Stimulated activated CD4-positive, alpha-beta T cell treated with anti-CD3 and anti-CD28 coated beads, TNF-alpha, amount 100 ng/mL, for 24 hours (primary cell): ENCODE measurements at places on chromosomes 2 and 18.

DNA sequence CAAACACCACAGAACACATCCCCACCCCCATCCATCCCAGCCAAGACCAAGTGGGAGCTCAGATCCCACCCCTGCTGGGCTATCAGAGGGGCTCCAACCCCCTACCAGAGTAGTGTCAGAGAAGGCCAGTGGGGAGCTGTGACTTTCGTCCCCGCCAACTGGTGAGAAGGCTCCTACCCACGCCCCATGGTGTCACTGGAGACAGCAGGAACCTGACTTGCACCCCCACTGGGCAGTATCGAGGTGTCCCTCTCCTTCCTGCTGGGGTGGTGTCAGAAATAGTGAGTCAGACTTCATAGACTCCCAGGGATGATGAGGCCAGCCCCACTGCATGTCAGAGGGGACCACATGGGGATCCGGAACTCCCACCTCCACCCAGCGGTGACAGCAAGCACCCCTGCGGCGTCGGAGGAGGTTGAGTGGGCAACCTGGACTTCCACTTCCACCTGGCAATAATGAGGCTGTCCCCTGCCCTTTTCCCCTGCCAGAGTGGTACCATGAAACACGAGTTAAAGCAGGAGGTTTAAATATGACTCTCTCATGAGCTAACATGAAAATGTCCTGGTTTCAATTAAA, 106.7 kb downstream of the CTIF start:
- DNase-seq, result no peak

DNA sequence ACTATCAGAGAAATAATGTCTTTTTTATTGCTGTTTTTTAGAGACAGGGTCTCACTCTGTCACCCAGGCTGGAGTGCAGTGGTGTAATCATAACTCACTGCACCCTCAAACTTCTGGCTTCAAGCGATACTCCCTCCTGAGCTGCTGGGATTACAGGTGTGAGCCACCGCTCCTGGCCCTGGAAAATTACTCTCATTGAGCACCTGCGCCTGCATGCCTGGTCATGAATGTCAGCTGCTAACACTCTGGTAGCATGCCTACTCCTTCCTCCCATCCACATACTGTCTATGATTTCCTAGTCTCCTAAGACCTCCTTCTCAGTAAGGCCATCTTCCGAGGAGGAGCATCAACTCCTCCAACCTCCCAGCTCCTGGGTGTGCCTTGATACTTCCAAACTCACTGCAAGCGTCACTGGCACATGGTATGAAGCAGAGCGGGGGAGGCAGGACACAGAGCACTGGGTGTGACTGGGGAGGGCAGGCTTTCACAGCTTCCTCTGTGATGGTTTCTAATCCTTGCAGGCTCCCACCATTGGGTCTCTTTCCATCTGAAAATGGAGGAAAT, 1.6 kb upstream of the MAP2 start:
- no peak for DNase-seq

GRCh38 chr2:60297296-60298005, 256.0 kb downstream of the BCL11A start:
- DNase-seq, result no peak

GRCh38 chr2:2950403-2950952, 427.1 kb downstream of the EIPR1 start:
- DNase-seq, result no peak

DNA sequence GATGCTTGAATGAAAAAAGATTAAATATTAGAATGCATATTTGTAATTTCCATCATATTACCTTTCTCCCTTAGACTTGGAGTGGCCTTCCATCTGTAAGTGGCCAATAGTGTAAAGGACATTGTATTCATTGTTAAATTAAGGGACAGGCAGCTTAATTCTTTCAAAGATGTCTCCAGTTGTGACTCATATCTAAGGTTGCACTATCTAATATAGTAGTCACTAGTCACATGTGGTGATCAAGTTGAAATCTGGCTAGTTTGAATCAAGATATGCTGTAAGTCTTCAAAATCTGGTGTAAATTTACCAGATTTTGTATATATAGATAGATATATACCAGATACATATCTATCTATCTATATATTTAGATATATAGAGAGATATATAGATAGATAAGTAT, 52.4 kb upstream of the AGPS start:
- no peak for DNase-seq

GRCh38 chr2:98551316-98551715, 57.0 kb downstream of the COA5 start:
- DNase-seq, result no peak

DNA sequence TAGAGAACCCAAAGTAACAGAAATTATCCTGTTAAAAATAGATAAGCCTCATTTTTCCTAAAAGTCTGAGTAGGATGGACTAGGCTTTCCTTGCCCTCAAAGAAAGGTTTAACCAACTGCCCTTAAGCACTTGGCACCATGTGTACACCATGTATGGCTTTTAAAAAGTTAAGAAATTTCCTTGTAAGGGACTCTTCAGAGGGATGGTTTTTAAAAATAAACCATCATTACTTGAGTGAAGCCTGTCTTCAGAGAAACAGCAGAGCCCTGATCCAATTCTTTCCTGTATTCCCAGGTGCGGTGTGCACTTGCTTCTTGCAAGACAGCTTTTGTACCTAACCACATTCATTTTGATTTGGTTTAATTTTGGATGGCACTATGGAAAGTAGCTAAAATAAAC, 1.1 kb upstream of the NEMP2 start:
- DNase-seq, result no peak

- no peak for DNase-seq
Observed at GRCh38 chr2:237563816-237564215, 2.6 kb upstream of the PRLH start.

DNA sequence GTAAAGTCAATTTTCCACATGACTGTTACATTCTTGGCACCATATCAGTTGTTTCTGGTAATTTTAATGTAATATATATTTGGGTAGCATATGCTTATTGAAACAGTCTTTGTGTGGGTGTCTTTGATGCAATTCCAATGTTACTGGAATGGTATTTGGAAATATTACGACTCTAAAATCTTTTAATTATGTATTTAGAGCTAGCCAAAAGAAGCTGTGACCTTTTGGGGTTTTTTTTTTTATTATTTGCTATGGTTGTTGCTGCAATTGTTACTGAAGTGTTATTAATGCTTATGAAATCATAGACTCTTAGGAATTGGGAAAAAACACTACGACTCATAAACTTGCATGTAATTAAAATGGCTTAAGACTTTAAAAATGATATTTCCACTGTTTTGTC, 95.9 kb downstream of the AOX1 start:
- DNase-seq, result no peak

DNA sequence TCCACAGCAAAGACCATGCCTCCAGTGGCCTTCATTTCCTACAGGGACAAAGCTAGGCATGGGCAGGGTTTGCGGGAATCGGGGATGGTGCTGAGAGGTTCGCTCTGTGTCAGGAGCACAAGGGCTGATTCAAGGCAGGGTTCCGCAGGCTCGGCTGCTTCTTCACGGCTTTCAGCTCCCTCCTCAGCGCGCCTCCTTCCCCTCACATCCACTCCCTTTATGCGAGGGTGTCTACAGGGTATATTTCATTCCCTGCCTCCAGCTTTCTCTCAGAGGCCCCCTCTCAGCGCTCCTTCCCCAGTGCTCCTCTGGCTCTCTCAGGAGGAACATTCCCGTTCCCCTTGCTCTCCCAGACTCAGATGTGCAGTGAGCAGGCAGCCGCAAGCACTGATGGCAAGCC, 78.7 kb upstream of the ASB18 start:
- DNase-seq, result no peak

- DNase-seq, result peak; percentile 1
Observed at GRCh38 chr2:143730155-143730952, 601.1 kb downstream of the ARHGAP15 start.

DNA sequence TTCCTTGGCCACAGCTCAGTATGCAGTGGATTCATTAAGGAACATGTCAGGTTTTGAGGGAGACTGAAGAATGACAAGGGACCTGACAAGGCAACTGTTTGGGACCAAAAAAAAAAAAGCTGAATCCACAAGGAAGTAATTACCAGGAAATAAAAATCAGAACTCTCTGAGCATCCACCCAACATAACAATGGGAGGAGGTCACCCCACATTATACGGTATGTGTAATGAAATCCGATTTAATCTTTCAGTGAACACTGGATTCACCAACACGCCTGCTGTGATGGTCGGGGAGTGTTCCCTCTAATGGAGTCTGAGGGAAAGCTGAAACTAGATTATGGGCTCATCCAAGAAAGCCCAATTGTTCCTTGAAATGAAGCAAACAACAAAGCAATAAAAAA, 329.3 kb downstream of the ETAA1 start:
- DNase-seq, result no peak

DNA sequence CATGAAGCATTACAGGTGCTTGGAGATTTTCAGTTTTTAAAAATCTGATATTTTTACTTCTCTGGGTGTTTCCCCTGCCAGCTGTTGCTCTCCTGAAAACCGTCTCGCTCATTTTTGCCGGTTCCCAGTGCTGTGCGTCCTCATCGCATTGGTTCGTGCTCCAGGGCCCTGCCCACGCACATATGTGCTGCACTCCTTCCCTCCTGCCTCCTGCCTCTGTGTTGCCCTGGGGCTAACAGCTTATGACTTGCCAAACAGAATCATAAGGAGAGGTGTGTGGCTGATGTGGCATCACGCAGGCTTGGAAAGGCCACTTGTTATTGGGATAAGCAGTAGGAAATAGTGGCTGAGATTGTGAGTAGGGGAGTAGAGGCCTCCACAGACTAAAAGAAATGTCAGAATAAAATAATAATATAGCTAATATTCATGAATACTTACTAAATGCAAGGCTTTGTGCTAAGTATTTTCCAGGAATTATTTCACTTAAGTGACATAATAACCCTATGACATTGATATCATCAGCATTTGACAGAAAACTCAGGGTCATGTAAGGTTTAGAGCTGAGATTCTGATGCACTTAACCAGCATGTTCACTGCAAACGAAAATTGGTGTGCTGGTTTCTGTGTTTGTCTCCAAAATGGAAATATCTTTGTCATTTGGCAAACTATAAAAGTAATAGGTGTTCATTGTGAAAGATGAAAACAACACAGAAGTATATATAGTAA, 53.5 kb downstream of the SLC4A1AP start:
- no peak for DNase-seq

DNA sequence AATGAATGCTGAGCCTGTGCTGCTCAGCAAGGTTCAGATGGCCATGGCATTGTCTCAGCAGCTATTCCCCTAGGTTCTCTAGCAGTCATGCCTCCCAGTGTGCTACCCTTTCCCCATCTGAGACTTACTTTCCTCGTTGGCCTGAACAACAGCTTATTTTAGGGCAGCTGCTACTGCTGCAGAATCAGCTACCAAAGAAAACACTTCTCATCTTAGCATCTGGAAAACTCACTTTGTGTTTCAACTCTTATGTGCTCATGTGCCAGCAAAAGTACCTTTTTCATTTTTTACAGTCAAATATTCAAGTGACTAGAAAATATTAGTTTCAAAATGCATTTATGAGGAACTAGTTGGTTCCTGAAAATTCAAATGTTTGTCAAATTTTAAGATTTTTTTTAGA, 60.4 kb upstream of the ZNF397 start:
- DNase-seq, result no peak

- DNase-seq, result no peak
Observed at GRCh38 chr2:69223759-69224511, 163.1 kb downstream of the GFPT1 start.
